ENCODE measurements at places on chromosomes 4 and X. TPM values are rescaled to one million over a fixed set of nuclear protein-coding genes. Genes with fewer than 3 reads are reported as not detected.

FGFBP1 gene
- total RNA-seq, result not detected

PFKFB1 gene
- under 0.01 TPM for total RNA-seq

UCP1 gene
- not detected for total RNA-seq

ABCG2 gene
- 1.4 TPM for total RNA-seq

SH3RF1 gene
- 29.8 TPM for total RNA-seq

TREX2 gene
- 0.36 TPM for total RNA-seq

DNAAF6 gene
- not detected for total RNA-seq

MAGEA2B gene
- not detected for total RNA-seq

TLR2 gene
- under 0.01 TPM for total RNA-seq

YY2 gene
- total RNA-seq, result 0.72 TPM

EVC2 gene
- 5.9 TPM for total RNA-seq

AKAP4 gene
- total RNA-seq, result not detected

KCNIP4 gene
- total RNA-seq, result not detected

IGFBP7 gene
- 33.2 TPM for total RNA-seq

TMSB15A gene
- 32.8 TPM for total RNA-seq

PDCL2 gene
- not detected for total RNA-seq

TRIML2 gene
- total RNA-seq, result 0.18 TPM

BMP3 gene
- total RNA-seq, result under 0.01 TPM

ACTRT1 gene
- total RNA-seq, result not detected

SSX3 gene
- not detected for total RNA-seq

ODAM gene
- not detected for total RNA-seq

HSFX4 gene
- not detected for total RNA-seq

GPR34 gene
- total RNA-seq, result not detected

RAB40AL gene
- 0.28 TPM for total RNA-seq

SPARCL1 gene
- total RNA-seq, result not detected
